ENCODE measurements at places on chromosomes 1 and 21.
A peak's percentile ranks its signal among the peaks of the same experiment; 100 is the strongest.

- no peak for DNase-seq
Observed at GRCh38 chr1:165397944-165398343, 41.4 kb upstream of the LMX1A start.

DNA sequence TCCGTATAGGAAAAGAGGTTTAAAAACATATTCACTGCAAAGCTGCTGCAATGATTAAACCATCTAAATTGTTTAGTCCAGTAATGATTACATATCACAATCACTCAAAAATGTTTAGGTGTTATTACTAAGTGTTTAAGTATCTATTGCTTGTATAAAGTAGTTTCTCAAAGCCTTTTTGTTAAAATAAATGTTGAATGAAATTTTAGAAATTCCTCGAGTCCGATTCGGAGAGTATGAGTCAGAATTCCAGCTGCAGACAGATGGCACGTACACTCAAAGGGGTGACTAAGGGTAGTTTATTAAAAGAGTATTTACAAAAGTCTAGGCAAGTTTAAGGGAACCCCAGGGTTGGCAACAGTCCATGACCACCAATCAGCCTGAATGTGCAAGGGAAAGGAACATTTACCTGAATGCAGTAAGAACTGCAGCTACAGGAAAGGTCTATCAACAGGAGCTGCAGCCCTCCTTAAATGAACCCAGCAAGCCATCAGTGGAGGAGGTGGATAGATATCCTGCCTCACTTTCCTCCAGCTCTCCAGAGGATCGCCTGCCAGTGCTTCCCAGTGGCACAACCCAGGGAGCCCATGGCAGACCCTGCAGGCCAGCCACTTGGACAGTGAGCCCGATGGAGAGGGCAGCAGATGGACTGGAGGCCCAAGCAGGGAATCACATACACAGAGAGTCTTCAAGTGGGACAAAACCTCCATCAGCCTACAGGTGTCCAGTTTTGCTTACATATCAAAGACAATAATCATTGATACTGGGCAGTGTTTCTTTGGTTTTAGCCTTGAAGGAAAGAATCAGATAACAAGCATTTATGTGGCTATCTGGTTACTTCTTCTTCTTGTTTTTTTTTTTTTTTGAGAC, 92.1 kb upstream of the SLC44A3 start:
- no peak for DNase-seq

GRCh38 chr1:89364954-89365550, 1.2 kb downstream of the GBP6 start:
- DNase-seq, result no peak

- peak; percentile 44 for DNase-seq
Observed at GRCh38 chr1:56644919-56645676, at the start of gene PRKAA2. Gene PRKAA2, plus strand, starts transcription at chr1:56645314. Its CDS starts 74 bp downstream, at chr1:56645388.

DNA sequence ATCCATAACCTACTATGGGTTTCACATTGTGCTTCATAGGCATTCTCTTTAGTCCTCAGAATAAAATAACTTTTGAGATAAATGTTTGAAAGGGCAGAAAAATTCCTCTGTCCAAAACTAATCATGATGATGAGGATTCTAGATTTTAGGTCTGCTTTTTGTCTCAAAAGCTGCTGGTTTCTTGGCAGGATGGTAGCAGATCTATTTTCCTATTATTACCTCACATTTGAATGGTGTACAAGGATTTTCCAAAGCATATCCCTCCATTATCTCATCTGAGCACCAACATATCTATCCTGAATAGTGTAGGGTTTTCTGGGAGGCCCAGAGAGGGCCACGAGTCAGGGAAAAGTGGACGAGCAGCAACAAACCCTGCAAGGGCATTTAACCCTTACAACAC, 201.9 kb downstream of the PLPP3 start:
- DNase-seq, result no peak

GRCh38 chr1:244097523-244098405, 46.7 kb downstream of the ZBTB18 start:
- DNase-seq, result no peak

GRCh38 chr1:55612988-55613387, 397.8 kb upstream of the USP24 start:
- DNase-seq, result no peak

- DNase-seq, result no peak
Observed at GRCh38 chr1:214319938-214320337, 39.0 kb downstream of the SMYD2 start.

GRCh38 chr1:47688461-47689296, 250.8 kb downstream of the FOXD2 start:
- DNase-seq, result no peak

DNA sequence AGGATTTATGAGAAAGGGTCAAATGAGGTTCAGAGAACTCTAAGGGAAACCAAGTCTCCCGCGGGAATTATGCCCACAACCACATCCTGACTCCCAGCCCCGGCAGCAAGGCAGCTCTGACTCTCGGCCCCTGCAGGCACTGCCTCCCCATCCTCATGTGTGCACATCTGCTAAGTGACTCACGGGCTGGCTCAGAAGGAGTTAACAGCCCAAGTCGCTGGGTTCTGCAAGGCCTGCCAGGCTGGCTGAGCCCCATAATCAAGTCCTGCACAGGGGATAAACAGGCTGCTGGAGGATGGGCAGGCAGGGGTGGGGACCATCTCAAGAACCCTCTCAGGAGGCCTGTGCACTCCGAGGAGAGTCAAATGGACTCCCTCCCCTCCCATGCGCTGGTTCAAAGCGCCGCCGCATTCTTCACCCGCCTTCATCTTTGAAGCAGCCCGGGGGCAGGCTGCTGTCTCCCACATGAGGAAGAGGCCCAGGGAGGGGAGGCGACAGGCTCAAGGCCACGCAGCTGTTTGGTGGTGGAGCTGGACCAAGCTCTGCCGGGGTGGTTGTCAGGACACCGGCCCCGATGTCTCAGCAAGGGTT, 344.3 kb downstream of the MATN1 start:
- DNase-seq, result no peak

GRCh38 chr1:32068957-32069588, 3.7 kb upstream of the TMEM39B start:
- DNase-seq, result no peak

DNA sequence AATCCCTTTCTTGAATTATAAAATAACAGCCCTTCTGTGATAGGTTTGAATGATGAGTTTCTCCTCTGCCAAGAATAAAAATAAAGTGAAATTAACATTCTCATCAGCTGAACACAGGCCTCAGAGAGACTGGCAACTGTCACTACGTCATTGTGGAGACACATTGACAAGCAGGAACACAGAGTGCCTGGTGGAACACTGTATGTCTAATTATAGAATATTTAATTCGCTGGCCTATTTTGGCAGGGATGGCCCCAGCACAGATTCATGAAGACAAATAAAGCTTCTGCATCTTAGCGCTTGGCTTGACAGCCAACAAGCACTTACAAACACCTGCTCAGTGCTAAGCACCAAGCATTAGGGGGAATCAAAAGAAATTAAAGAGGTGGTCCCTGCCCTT, 52.0 kb upstream of the SMYD2 start:
- DNase-seq, result no peak

GRCh38 chr1:94806441-94806871, 13.7 kb upstream of the SLC44A3 start:
- DNase-seq, result no peak

DNA sequence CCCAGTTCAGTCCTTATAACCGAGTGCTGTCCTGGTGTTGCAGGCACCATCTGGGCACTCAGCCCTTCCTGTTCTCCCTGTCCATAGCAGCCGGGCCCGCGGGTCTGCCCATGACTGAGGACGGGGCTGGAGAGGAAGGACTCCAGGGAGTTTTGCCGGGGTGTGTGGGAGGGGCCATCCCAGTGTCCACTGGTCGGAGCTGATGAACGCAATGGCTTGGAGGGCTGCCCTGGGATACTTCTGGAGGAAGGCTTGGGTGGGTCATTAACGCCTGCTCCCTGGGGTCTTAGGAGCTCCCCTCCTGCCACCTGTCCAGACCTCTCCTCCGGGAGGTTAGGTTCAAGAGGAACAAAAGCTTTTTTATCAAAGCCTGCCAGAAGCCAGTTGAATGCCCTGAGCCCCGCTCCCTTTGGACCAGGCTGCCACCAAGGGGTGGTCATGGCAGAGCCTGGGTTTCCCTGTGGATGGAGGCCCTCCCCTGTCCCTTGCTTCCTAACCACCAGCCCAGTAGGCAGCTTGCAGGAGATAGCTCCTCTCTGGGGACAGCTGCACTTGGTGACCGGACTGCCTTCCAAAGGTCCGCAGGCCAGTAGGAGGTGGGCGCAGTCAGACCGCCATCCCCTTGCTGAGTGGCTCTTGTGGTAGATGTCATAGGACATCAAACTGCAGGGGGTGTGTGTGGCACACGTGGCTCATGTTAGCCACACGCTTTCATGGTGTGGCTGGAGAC, 61.3 kb downstream of the TRIM11 start:
- no peak for DNase-seq

DNA sequence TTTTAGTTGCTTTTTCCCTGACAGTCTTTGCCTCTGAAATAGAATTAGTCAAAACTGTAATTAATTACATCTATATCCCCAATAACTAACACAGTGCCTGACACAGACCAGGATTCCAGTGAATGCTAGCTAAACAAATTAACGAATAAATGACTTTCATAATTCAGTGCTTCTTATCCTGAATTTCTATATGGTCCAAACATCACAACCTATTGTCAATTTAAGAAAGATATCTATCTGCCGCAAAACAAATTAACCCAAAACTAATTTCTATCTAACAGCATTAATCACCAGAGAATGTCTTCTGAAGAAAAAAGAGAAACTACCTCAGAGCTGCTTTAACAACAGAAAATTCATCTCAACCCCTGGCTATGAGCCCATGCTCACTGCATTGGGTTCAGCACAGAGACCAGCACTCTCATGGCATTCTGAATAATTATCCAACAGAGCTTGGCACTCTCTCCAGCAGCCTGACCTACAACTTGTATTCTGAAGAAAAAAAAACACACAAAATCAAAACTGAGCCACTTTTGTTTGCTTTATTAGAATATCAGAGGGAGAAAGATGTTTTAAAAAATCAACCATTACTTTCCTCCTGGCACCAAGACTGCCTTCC, 547.3 kb upstream of the BEND5 start:
- no peak for DNase-seq

Measured in GM13976 (cell line).